ENCODE measurements at places on chromosomes 7 and 10.

DNA sequence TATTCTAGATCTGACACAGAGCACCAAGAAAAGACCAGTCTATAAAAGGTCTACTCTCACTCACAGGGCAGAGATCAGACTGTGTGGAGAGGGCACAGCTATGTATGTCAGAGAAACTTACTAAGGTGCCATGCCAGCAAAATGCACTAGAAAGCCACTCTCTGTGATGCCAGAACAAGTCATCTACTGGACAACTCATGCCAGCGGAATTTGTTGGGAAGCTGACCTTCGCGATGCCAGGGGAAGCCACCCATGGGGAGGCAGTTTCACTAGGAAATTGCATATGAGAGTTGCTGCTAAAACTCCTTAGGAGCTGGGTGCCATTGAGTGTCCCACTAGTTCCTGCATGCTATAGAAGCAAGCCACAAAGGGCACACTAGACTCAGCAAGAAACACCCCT, 58.5 kb downstream of the MICU1 start:
- DNase-seq: no peak

DNA sequence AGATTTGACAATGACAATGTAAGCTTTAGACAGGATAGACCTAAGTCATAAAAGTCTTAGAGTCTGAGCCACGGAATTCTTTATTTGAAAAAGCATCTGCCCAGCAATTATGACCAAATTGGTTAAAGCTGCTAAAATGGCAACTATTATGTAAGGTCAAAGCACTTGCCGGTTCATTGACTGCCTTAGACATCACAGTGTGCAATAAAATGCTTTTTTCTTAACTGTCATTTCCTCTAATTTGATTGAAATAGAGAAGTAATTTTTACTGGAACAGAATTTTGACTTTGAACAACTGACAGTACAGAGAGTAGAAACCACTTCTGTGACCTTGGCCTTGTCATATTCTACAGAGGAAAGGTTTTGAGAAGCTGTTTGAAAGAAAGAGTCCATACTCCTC, 142.9 kb downstream of the THSD7A start:
- no peak for DNase-seq

DNA sequence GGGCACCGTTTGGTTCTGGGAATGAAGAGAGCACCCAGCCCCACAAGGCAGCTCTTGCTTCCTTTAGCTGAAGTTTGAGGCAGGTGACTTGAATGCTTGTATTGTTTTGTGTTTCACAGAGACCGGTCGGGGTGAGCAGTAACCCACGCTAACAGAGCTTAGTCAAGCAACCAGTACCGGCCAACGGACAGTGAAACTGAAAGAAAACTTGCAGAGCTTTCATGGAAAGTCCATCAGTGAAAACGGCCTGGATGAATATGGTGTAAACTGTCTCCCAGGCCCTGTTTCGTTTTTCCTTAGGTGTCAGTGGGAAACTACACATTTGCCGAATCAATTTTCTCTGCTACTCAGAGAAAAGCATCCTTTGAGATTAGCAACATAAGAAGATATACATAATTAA, 101.1 kb downstream of the LYZL1 start:
- DNase-seq: no peak

DNA sequence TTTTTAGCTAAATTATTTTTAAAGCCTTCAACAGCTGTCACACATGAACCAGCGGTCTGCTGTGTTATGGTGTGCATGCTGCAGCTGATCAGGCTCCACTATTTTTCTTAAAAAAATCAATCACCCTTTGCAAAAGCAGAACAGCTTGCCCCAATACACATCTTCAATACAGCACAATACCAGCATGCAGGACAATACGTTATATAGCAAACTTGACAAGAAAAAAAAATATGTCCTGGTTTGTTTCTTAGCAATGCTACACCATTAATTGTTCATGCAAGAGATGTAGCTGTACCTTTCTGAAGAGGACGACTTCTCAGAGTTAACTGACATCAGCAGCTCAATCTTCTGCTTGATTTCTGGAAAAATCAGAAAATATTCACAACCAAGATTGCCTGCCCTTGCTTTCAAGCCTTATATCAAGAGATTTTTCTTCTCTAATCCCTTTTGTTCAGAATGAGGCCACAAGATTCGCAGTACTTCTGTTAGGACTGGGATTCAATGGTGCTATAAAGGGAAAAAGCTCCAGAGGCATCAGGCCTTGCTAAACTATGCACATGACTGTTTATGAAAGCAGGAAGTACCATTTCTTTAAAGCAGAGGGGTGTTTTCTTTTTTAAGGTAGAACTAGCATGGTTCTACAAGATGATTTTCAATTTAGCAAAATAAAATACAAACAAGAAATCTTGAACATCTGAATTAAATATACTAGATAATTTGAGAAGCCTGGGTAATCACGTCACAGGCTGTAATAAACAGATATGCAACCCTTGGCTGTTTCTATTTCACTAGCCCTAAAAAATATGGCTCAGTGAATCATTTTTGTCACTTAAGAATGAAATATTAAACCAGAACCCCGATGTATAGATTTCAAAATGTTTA, 120.0 kb downstream of the SRPK2 start:
- no peak for DNase-seq

- DNase-seq: no peak
These were observed 68.3 kb downstream of the ITGB1 start for GRCh38 chr10:32889631-32890212.

DNA sequence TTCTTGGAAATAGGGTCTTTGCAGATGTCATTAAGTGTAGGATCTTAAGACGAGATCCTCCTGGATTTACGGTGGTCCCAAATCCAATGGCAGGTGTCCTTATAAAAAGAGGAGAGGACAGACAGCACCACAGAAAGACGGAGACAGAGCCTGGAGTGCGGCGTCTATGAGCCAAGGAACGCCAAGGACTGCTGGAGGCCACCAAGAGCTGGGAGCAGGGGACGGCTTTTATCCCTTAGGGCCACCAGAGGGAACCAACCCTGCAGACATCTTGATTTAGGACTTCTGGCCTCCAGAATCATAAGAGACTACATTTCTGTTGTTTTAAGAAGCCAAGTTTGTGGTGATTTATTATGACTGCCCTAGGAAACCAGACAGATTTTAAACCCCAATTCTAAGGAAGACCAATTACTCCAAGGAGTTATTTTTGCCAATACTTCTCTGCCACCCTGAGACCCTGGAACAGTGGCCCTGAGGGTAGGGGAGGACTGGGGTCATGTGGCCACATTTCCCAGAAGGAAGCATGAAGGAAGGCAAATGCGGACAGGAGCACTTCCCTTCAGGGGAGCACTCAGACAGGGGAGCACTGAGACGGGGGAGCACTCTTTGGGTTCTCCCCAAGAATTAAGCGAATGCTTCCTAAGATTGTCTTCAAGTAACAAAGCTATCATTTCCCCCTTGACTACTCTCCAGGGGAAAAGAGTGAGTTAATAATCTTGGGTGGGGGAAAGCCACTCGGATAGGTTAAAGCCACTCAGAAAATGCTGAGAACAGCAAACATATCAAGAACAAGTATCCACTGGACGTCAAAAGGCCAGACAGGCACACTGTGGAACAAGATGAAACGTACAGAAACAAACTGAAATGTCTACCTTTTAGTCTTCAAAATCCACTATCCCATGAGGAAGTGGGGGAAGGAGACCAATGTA, 67.5 kb downstream of the CHST15 start:
- DNase-seq: no peak

GRCh38 chr7:114062810-114063209, 144.0 kb upstream of the PPP1R3A start:
- no peak for DNase-seq

DNA sequence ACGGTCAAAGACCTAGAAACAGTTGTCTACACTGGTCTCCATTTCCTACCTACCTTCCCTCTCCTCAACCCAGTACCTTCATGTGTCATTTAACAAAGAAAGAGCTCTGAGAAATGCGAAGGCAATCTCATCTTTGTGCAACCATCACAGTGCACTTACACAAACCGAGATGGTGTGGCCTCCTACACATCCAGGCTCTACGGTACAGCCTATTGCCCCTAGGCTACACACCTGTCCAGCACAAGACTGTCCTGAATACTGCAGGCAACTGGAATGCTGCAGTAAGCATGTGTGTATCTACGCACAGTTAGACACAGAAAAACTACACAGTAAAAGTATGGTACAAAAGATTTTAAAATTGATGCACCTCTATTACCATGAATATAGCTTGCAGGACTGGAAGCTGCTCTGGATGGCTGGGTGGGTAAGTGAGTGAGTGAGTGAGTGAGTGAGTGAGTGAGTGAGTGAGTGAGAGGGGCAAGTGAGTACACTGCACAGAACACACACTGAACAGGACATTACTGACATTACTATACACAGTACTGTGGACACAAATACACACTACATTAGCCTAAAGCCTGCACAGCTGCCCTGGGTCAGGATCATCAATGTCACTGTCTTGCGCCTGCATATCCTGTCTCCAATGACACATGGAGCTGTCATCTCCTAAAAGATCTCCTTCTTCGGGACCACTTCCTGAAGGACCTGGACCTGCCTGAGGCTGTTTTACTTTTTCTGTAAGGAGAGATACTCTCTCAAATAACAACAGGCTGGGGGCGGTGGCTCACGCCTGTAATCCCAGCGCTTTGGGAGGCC, 18.5 kb downstream of the ITGB1 start:
- DNase-seq: no peak

- DNase-seq: no peak
These were observed 205.3 kb downstream of the HTR7 start for GRCh38 chr10:90652519-90652918.

DNA sequence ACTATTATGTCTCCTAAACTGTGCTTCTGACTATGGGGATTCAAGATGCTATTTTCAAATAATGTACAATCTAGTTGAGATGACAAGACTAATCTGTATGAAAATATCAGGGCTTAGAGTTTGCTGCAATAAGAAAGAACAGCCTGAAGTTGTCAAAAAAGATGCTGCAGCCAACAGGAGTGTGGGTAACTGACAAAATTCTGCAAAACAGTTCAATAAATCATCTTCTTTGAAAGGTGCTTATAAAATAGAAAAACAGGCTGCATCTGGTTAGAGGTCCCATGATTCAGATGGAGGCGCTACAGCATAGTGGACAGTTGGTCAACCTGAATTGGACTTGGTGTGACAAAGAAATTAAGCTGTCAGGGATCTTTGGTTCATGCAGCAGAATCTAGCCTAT, 511.0 kb downstream of the XPNPEP1 start:
- no peak for DNase-seq

GRCh38 chr7:96219378-96220130, 102.3 kb downstream of the SLC25A13 start:
- no peak for DNase-seq

GRCh38 chr10:76210211-76210610, 778.8 kb downstream of the LRMDA start:
- DNase-seq: no peak

GRCh38 chr7:15489383-15489782, 72.4 kb downstream of the AGMO start:
- no peak for DNase-seq

GRCh38 chr7:520503-521161, 986 bp upstream of the PDGFA start:
- no peak for DNase-seq

- no peak for DNase-seq
These were observed 371.9 kb downstream of the BMPER start for GRCh38 chr7:34277016-34277802.

DNA sequence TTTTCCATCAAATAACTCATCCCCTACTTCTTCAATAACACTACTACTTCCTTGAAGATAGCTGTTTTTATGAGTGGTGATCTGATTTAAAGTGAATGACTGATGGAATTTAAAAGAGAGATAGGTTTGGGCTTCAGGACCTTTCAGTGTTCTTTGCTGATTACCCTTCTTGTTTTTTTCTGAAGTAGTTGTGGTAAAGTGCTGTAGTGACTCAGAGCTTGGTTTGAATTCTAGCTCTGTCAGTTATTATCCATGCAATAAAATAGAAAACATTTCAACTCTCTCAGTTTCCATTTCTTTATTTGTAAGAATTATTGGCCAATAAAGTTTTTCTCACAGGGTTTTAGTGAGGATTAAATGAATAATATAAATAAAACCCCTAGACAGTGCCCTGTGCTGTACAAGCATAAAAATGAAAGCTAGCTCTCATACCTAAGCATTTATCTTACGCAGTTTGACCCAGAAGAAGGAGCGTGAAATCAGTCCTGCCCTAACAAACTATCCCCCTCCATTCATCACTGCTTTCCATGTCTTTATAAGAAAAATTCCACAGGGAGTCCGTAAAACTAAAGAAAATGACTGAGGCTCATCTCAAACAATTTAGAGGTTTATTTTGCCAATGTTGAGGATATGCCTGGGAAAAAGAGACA, 25.1 kb upstream of the AKAP9 start:
- DNase-seq: no peak

- DNase-seq: no peak
These were observed 12.3 kb upstream of the ASB4 start for GRCh38 chr7:95473276-95473985.

DNA sequence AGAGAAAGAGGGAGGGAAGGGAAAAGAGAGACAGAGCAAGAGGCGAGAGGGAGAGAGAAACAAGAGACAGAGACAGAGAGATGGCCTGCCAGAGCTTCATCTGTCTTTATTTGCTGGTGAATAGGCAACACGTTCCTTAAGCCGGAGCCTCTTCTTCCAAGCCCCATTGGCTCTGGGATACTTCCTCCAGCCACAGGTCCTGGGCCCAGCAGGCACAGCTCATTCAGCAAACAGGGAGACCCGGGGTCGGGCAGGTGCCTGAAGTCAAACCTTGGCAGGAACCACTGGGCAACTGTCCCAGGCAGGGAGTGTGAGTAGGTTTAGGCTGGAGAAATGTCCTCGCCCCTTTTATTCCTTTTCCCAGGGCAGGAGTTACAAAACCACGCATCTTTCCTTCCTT, 68.2 kb downstream of the MYL10 start:
- no peak for DNase-seq

DNA sequence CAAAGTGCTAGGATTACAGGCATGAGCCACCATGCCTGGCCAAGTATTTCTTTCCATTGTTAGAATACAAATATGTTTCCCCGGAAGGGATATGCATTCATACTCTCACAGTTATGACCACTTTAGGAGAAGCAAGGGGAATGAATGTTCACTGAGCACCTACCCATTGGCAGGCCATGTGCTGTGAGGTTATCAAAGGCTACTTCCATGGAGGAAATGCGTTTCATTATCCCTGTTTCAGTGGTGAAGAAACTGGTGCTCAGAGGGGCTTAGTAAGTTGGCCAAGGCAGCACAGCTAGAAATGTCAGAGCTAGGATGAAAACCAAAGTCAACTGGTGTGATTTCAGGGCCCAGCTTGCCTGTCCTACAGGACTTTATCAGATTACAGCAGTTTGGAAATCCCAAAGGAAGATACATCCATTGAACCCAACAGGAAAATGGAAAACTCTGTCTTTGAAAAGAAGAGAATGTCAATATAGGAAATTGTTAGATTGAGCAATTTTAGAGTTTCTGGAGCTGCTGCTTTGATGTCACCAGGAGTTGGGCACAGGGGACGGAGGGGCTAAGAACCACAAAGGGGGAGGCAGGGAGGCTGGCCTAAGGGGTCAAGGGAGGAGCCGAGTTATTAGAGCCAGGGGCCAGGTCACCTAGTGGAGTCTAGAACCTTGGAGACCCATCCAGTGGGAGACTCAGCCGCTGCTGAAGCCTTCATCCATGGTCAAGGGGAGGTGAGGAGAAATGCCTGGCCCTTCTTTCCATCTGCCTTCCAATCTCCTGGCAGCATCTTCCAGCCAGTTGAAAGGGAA, 319.8 kb downstream of the FRMD4A start:
- no peak for DNase-seq
